Activated T-cell treated with anti-CD3 and anti-CD28 coated beads for 48 hours (primary cell): ENCODE measurements at places on chromosomes 13 and 19.

DNA sequence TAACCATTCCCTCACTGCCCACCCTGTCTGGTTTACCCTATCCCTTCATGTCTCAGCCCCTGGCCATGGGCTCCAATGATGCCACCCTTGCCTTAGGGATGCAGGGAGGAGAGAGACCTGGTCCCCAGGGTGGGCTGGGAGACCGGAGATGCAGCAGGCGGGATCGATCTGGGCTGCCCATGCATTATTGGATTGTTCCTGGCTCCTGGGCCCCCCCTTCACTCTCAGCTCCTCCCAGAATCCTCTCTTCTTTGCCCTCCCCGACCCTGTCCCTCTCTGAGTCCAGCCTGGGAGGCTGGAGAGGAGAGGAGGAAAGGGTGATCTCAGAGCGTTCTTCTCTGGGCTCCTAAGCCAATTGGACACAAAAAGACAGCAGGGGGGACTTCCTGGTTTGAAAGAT is 5.8 kb downstream of the KASH5 start:
- no peak for DNase-seq

DNA sequence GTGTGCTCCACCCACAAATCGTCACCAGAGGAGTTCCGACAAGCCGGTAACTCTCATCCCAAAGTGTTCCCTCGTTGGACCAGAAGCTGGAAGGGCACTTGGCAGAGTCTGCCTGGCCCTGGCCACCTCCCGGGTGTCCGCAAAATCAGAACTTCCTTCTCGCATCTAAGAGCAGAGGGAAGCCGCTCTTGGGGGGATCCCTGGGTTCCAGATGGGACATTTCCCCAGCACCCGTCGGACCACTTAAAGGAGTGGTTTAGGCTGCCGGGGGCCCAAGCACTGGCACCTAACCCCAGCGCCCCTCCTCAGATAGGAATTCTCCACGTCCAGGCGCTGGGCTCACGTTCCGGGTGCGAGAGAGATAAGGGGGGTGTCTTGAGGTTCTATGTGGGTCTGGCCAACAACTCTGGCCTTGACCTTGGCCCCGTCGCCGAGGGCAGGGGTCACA is 857 bp upstream of the MAP2K7 start:
- no peak for DNase-seq

DNA sequence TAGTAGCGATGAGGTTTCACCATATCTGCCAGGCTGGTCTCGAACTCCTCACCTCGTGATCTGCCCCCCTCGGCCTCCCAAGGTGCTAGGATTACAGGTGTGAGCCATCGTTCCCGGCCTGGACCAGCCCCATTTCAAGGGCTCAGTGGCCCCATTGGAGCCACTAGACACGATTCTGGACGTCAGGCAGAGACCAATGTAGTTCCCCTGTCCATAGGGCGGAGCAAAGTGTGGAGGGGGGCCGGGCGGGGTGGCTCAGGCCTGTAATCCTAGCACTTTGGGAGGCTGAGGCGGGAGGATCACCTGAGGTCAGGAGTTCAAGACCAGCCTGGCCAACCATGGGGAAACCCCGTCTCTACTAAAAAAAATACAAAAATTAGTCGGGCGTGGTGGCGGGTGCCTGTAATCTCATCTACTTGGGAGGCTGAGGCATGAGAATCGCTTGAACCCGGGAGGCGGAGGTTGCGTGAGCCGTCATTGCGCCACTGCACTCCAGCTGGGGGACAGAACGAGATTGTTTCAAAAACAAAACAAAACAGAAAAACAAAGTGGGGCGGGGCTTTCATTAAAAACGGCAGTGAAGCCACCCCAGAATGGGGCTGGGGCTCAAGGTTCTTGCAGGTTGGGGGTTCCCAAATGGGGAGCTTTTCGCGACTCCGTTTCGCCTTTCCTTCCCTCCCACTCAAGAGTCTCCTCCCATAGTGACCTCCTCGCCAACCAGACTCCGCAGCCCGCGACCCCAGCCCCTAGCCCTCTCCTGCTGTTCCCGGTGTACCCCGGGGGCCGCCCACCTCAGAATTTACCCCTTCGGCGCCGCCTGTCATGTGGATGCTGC is 758 bp upstream of the TECR start:
- DNase-seq, result no peak

DNA sequence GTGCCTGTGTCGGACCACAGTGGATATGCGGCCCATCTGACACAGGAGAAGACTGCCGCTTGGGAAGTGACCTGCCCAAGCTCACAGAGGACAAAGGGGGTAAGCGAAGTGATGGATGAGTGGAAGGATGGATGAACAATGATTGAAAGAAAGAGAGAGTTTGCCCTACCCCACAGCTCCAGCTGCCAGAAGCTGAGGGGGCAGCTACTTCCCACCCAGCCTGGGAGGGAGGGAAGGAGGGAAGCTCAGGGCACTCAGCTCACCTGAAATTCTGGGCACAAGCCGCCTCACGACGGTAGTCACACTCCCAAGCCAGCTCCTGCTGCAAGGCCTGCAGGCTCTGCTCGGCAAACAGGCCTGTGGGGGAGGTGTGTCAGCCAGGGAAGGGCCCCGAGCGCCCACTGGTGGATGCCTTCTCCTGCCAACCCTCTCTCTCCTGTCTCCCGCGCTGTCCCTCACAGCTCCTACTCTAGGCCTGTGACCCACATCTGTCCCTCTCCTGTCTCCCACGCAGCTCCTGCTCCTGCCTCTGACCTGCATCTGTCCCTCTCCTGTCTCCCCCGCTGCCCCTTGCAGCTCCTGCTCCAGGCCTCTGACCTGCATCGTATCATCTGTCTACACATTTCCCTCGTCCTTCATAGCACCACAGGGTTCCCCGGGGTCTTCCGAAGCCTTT is 12.0 kb upstream of the NUMBL start:
- DNase-seq, result no peak

GRCh38 chr13:111027458-111028439 is 87.4 kb upstream of the ARHGEF7 start:
- DNase-seq, result no peak

- no peak for DNase-seq
These were observed 3.5 kb downstream of the C19orf67 start for GRCh38 chr19:14081797-14082674.

GRCh38 chr19:48836089-48837017 is at the start of gene HSD17B14:
Gene HSD17B14, minus strand, starts transcription at chr19:48836491. Its CDS starts 80 bp downstream, at chr19:48836411.
- DNase-seq, result no peak

GRCh38 chr13:71634182-71634581 is 232.8 kb downstream of the DACH1 start:
- no peak for DNase-seq

DNA sequence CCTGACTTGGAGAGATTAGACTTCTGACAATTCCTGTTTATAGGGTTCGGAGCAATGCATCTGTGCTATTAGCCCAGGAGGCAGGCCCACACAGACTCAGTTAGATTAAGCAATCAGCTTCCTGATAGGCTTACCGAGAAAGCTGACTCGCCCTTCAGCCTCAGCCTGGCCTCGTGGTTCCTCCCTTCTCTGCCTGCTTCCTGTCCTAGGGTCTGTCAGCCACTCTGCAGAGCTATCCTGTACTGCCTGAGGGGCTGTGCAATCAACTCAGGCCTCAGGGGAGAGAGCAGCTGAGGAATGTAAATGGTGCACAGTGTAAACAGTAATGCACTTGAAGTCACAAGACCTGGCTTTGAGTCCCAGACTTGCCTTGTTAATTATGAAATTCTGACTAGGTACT is 30.7 kb downstream of the HTR2A start:
- no peak for DNase-seq

DNA sequence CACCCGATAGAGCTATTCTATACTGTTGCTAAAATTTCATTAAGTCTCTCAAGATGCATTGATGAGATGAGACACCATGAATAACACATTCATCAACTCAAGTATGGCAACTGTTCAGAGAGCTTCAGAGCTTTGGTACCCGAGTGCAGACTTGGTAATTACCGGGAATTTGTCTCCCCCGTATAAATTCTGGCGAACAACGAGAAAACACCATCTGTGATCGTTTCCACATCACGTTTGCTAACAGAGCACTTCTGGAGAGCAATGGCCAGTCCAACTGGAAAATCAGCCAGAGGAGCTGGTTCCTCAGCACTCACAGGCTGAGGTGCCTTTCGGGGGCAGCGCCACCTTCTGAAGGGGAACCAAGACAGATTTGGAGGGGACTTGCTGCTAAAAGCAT is 40.2 kb downstream of the SUGP2 start:
- DNase-seq, result no peak

DNA sequence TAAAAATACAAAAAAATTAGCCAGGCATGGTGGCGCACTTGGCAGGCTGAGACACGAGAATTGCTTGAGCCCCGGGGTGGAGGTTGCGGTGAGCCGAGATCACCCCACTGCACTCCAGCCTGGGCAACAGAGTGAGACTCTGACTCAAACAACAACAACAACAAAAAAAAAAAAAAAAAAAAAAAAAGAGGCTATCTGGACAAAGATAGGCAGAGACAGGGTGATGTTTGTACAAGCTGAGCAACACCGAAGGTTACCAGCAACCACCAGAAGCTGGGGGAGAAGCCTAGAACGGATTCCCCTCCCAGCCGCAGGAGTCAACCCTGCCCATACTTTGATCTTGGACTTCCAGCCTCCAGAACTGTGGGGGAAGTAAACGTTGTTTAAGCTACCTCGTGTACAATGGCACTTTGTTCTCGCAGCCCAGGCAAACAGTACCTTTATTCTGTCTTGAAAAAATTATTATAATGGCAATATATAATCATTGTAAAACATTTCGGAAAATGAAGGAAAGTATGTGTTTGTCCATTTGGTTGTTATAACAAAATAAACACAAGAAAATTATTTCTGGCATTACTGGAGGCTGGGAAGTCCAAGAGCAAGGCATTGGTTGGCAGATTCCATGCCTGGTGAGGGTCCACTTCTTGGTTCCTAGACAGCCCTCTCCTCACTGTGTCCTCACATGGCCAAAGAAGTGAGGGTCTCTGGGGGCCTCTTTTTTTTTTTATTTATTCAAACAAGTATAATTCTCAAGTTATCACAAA is 39.8 kb upstream of the LATS2 start:
- DNase-seq, result no peak
